ENCODE measurements at places on chromosomes 6 and 20.

DNA sequence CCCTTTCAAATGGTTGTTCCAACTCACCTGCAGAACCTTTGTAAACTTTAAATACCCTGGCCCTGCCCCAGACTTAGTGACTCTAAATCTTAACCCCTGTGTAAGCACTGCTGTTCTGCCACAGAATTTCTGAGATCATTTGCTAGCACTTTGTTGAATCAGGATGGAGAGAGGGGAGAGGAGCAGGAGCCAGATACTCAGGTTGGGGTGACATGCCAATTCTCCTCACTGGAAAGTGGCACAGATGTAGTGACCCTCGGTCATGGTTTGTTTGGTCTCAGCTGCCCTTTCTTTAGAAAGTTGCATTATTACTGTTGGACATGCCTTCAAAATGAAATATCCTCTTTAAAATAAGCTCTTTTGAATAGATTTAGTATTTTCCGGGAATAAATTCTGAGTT, 168.0 kb downstream of the ZFAND3 start:
- no peak for DNase-seq

GRCh38 chr6:111805511-111806164, 67.6 kb downstream of the FYN start:
- no peak for DNase-seq

- DNase-seq = no peak
These were observed 5.0 kb upstream of the PXDC1 start for GRCh38 chr6:3756546-3756945.

DNA sequence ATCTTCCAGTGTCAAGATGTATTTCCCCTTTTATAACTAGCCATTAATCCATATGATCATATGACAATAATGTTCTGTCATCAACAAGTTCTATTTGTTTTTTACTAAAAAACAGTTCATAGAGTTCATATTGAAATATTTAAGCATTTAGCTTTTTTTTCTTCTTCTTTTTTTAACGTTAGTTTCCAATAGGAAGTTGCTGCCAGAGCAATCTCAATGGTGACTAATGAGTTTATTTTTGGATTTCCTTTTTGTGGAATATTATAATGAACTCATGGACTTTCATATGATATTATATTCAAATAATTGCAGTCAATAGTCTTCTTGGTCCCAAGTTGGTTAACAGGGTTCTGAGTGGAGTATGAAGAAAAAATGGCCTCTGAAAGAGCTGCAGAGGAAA, 343.3 kb downstream of the BCKDHB start:
- DNase-seq = no peak

GRCh38 chr20:43535370-43536004, 23.3 kb upstream of the SGK2 start:
- no peak for DNase-seq

DNA sequence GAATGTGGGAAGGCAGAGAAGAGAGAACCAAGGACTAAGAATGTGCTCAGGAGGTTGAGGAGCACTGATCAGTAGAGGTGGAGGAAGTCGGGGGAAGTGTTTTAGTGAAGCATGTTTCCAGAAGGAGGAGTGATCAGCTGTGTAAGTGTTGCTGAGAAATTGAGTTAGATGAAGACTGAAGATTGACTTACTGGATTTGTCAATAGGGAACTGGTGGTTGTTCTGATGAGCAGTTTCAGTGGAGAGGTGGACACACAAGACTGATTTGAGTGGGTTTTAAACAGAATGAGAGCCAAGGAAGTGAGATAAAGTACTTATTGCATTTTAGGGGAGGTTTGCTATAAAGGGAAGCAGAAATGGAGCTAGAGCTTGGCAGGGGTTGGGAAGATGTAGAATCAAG, 182.6 kb downstream of the CDKAL1 start:
- DNase-seq = no peak

Data from posterior cingulate gyrus (tissue), 11 donors.